ENCODE measurements at places on chromosomes 16 and 17.

GRCh38 chr17:17933775-17934174 lies 38.4 kb downstream of the TOM1L2 start:
- DNase-seq: no peak

DNA sequence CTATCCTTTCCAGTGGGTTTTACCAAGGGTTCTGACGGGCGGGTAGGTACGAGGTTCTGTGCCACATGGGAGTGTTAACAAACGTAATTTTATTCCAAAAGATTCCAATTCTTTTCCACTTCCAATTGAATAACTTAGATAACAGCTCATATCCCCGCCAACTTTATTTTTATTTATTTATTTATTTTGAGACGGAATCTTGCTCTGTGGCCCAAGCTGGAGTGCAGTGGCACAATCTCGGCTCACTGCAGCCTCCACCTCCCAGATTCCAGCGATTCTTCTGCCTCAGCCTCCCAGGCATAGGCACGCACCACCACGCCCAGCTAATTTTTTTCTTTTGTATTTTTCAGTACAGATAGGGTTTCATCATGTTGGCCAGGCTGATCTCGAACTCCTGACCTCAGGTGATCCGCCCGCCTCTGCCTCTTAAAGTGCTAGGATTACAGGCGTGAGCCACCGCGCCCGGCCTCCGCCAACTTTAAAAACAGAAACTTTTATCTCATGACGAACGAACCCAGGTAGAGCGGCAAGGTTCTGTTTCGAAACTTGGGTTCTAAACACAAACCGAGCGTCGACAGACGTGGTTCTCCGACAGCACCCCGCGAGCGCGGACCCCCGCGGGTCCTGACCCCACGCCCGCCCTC lies 613 bp downstream of the ECI1 start:
- DNase-seq: peak; percentile 33

DNA sequence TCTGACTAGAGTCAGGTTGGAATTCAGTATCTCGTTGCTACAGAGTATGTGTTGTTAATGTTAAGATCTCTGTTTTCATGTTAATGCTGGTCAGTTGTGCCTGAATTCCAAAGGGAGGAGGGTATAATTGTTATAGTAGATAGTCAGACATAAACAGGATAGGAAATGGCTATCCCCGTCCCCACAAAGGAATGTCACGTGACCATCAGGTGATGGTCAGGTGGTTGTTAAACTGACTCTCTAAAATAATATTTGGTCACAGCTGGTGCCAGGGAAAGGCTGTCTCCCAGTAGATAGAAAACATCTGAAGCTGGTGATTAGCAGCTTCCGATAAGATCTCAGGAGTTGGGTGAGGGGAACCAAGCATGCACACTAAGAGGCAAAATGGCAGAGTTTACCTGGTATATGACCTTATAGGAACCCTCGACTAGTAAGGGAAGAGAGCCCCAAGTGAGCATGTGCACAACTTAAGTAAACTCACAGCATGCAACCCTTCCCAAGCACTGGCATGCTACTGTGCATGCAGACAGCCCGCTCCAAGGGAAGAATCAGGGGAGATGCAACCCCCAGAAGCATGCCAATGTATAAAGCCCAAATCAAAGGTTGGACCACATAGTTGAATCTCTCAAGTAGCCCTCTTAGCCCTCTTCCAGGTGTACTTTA lies 27.4 kb upstream of the SLC6A2 start:
- no peak for DNase-seq

GRCh38 chr17:77510133-77510796 lies 369.5 kb downstream of the SEC14L1 start:
- no peak for DNase-seq

Measured in activated CD8-positive, alpha-beta memory T cell treated with anti-CD3 and anti-CD28 coated beads, Interleukin-2, amount 50 U/mL, for 4 hours (primary cell).